ENCODE measurements at places on chromosomes 3 and 15. TPM values are rescaled to one million over a fixed set of nuclear protein-coding genes. Genes with fewer than 3 reads are reported as not detected.

DNA sequence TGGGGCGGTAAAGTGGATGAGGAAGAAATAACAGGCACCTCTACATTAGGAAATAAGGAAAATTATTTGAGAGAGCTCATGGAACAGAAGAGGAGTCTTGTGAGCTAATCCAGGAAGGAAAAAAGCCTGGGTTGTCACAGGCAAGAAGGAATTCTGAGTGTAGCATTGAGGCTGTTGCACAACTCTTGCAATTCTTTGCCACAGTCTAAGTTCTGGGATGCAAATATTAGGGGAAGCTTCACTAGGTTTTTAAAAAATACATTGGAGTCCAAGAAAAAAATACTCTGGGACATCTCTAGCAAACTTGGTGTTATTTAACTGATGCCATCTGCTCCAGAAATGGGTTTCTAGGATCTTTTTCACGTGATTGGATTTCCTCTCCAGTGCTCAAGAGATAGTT lies 122.3 kb downstream of the SPATA16 start:
- DNase-seq, result no peak

GRCh38 chr15:78206326-78207109 lies 27.8 kb downstream of the ACSBG1 start:
- no peak for DNase-seq

GRCh38 chr3:52144034-52144795 lies 10.0 kb downstream of the POC1A start:
- peak; percentile 79 for DNase-seq

DNA sequence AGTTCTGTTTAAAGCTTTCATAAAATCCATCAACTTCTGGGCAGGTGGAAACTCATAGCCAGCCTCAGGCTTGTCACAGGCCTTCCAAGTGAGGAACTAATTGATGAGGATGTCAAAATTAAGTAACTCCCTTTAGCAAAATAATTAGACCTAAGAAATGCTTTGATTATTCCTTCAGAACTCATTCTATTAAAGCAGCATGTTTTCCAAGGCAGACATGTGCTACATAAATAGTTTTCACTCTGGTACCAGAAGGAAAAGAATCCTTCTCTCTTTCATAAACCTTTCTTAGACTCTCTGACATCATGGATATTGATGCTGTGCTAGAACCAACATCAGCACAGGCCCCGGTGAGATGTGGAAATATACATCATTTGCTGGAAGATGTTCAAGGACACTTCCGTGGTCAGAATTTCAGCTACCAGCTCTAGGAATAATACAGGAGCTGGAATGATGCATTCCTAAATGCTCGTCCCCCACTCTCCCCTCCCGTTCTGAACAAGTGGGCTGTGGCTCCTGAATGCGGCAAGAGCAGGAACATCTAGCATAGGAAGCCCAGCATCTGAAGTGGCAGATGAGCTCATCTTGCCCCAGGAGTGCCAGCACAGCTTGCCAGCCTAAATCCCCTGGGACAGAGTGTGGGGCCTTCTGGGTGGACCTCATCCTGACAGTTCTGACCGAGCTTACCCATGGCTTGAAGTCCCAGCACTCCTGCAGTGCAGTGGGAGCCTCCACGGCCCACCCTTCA lies 82.4 kb downstream of the WWTR1 start:
- DNase-seq, result no peak

GRCh38 chr15:52683580-52683979 lies 4.4 kb upstream of the ATOSA start:
- DNase-seq, result no peak

- no peak for DNase-seq
Observed at GRCh38 chr3:43870120-43870519, 179.4 kb downstream of the ABHD5 start.

The KCNH8 gene
- total RNA-seq, result 0.50 TPM

The CDHR4 gene
- not detected for total RNA-seq

GRCh38 chr15:84590406-84590805 lies 10.4 kb upstream of the ZSCAN2 start:
- no peak for DNase-seq

DNA sequence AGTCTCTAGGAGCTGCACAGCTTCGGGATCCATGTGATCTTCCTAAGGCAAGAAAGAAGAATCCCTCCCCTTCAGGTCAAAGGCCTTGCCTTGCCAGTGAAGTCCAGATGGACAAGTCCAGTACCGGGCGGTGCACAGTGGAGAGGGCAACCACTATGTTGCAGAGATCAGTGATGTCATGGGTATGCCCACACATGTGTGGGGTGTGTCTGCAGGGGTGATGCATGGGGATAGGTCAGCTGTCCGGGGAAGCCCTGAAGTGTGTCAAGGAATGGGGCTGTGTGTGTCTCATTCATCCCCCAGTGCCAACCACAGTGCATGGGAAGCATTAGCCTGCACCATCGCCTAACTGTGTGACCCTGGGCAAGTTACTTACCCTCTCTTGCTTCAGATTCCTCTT lies 66.5 kb downstream of the TLE3 start:
- no peak for DNase-seq

The TNFAIP8L3 gene
- 3.2 TPM for total RNA-seq

DNA sequence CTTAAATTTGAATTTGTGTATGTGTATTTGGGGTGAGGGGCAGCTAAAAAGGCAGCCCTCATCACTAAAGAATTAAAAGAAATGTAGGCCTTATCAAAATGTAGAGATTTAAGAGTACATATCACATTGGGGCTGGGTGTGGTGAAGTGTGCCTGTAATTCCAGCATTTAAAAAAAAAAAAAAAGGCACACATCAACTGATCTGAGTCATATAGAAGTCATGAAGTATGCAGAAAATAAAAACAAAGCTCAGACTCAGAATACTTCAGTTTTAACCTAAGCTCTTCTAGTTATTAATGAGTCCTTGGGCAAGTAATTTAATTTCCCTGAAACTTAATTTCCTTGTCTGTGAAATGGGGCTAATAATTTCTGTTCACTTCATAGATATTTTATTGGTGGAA lies 31.6 kb downstream of the SLC24A1 start:
- no peak for DNase-seq

- no peak for DNase-seq
Observed at GRCh38 chr3:188170461-188171459, 16.8 kb downstream of the LPP start.

- DNase-seq, result no peak
Observed at GRCh38 chr3:148773805-148774204, 53.8 kb upstream of the CPB1 start.

DNA sequence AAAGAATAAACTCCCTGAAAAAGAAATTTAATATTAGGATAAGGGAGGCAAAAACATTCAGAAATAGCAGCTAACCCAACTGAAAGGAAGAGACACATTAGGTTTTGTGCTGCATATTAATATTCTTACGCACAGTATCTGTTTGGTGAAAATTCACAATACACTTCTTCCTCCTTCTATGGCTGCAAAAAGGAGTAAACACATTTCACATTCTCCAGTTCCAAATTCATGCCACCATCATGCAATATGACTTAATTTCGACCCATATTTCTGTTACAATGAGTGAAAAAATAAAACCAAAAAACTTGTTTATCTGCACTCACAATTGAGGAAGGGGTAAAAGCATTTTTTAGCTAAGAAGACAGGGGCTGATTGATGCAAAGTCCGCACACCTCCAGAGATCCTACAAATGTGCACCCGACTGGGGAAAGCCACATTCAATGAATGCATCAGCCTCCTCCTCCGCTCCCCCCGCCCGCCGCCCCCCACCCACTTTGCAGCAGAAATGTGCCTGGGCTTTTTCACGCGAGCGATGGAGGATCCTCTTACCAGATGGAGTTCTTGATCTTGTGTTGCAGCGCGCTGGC lies 1.0 kb downstream of the RFX7 start:
- no peak for DNase-seq

The NR2C2 gene
- total RNA-seq, result 26.6 TPM

The CBLB gene
- total RNA-seq, result 37.8 TPM

The SPINK8 gene
- total RNA-seq, result not detected

- no peak for DNase-seq
Observed at GRCh38 chr3:177482048-177482691, 284.9 kb upstream of the TBL1XR1 start.

The PARP15 gene
- total RNA-seq, result 0.74 TPM

GRCh38 chr3:121443456-121443855 lies 102.3 kb downstream of the POLQ start:
- no peak for DNase-seq

The CKMT1A gene
- not detected for total RNA-seq

The ZNF860 gene
- 0.19 TPM for total RNA-seq

DNA sequence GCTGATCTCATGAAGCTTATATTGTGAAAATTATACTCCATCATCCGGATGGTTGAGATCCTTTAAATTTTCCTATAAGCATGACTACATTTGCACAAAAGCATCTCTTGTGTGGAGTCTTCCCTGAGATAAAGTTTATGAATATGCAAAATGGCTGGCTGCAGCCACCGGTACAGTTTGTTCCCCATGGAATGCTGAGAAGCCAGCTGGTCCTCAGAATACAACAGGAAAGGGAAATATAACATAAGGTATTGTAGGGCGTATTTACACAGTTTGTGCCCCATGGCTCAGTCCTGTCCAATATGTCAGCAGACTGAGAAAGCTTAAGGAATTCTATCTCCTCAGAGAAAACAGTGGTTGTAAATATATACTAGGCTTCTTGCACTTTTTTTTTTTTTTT lies 468.6 kb downstream of the CNTN6 start:
- no peak for DNase-seq

GRCh38 chr15:99105514-99106341 lies 848 bp downstream of the SYNM start:
- peak; percentile 47 for DNase-seq

DNA sequence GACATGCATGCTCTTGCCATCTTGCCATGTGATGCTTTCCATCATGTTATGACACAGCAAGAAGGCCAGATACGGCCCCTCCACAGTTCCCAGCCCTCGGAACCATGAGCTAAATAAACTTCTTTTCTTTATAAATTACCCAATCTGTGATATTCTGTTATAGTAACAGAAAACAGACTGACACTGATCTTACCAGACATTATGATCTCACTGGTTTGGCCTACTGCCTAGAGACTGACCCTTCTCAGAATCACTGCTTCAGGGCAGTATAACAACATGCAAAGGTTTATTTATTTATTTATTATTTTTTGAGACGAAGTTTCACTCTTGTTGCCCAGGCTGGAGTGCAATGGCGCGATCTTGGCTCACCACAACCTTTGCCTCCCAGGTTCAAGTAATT lies 14.0 kb downstream of the ZNF619 start:
- DNase-seq, result no peak

DNA sequence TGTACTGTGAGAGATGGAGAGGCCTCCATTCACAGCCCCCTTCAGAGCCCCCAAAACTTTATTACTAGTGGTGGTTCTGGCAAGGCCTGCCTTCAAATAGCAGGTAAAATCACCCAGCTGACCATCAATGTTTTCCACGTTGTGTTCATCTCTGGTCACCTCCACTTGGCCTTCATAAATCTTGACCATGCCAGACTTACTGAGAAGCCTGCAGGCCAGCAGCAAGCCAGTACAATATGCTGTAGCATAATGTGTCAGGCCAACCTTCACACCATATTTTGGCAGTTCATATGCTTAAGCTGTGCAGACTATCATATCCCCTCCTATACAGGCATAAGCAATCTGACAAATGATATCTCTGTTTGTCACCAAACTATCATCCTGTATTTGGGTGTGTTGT lies 62.1 kb downstream of the ZNF621 start:
- no peak for DNase-seq

The C3orf62 gene
- 2.8 TPM for total RNA-seq

The SPINT1 gene
- total RNA-seq, result 0.36 TPM

DNA sequence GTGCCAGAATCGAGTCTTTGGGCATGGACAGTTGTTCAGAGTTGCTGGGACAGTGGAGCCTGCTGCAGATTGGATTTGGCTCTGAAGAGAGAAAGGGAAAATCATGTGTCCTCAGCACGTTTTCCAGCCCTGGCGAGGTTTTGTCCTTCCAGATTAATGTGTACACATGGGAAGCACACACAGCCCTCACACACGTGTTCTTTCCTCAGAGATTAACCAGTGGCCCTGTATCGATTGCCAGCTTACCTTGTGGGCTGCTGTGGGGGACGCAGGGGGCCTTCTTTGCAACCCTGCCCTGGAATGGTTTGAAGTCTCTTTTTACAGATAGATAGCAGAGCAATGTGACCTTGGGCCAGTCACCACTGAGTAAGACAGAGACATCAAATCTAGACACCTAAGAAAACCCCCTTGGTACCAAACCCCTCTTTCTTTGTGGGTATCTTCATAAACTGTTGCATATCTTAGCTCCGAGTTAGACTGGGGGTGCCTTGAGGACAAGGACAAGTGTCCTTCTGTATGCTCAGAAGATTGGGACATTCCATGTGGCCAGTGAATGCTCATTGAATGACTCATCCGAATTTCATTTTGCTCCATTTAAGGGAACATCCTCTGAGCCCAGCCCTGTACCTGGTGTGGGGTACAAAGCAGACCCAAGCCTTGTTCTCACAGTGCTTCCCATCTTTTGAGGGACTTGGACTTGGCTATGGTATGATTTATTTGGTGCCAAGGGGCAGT lies 48.0 kb downstream of the SMAD6 start:
- DNase-seq, result no peak

- no peak for DNase-seq
Observed at GRCh38 chr3:115715241-115715745, 92.0 kb downstream of the GAP43 start.

The SLITRK3 gene
- total RNA-seq, result not detected

DNA sequence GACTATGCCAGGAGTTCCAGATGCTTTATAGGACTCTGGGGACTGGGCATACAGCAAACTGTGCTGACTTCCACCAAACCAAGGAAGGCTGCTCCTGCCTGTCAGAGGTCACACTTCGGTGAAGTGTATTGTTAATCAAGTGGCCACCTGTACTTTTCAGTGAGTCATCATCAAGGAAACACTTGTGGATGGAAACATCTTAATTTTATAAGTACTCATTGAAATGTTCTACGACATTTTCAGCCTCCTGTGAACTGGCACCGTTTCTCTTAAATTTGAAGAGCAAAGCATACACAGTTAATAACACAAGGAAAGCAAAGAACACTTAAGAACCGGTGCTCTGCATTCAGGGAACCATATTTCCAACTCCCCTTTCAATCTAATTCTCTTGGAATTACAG lies 801.7 kb upstream of the DPPA4 start:
- no peak for DNase-seq

DNA sequence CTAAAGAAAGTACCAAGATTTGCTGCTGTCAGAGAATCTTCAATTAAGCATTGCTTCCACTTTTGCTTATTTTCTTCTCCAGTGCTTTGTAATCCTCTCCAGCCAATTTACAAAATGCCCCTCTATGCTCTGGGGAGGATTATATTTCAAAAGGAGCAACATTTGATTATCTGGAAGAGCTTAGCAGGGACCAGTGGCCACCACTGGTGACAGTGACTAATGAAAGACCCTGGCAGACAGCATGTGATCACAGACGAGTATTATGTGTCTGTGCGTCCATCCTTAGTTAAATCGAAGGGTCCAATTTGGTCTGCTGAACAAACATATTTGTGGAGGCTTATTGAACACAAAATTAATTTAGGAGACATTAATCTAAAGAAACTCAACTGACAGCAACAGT lies 152.6 kb downstream of the ZNF621 start:
- no peak for DNase-seq

The COMMD2 gene
- 14.1 TPM for total RNA-seq

DNA sequence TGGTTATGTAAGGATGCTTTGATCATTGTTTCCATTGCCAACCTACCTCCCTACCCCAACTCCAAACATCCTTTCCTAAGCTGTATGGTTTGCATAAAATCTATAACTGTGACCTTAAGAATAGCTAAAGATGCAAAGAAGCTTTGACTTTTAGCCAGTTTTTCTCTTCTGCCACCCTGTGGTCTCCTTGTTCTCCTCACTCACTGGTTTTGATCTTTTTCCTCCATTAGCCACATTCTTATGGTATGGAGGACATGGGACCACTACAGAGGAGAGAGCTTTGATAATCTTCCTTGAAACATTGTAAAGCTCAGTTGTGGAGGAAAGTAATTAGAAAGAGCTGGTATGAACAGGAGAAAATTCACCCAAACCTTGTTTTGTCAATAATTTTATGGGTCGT lies 115.9 kb downstream of the NEK11 start:
- no peak for DNase-seq

Measured in heart right ventricle (tissue), 16 donors.